ENCODE measurements at places on chromosomes 12 and 14.

- no peaks in the 10 kb centered on the region for H3K36me3 ChIP-seq
- no peak overlapping the region for H3K27ac ChIP-seq
- DNase-seq, result no peak
Observed at GRCh38 chr14:94368956-94369355, 19.4 kb downstream of the SERPINA1 start.

DNA sequence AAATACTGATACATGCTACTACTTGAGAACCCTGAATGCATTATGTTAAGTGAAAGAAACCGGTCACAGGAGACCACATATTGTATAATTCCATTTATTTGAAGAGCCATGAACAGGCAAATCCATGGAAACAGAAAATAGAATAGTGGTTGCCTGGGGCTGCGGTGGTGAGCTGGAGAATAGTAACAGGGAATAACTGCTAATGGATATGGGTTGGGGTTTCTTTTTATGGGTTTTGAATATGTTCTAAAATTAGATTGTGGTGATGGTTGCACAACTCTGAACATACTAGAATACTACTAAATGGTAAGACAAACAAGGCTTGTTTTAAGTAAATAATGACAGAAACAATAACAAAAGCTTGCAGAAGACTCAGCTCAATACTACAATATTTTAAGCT, 293.0 kb downstream of the BTG1 start:
- no peak overlapping the region for H3K27ac ChIP-seq
- DNase-seq, result no peak
- no peak overlapping the region for H3K4me3 ChIP-seq
- H3K27me3 ChIP-seq, result peaks cover 2% of the 10 kb centered on the region

- no peak for DNase-seq
- H3K36me3 ChIP-seq, result no peaks in the 10 kb centered on the region
- no peaks in the 10 kb centered on the region for H3K4me1 ChIP-seq
- H3K27me3 ChIP-seq, result peaks cover 5% of the 10 kb centered on the region
- no peak overlapping the region for H3K4me3 ChIP-seq
Observed at GRCh38 chr14:50377550-50378085, 19.1 kb downstream of the CDKL1 start.

DNA sequence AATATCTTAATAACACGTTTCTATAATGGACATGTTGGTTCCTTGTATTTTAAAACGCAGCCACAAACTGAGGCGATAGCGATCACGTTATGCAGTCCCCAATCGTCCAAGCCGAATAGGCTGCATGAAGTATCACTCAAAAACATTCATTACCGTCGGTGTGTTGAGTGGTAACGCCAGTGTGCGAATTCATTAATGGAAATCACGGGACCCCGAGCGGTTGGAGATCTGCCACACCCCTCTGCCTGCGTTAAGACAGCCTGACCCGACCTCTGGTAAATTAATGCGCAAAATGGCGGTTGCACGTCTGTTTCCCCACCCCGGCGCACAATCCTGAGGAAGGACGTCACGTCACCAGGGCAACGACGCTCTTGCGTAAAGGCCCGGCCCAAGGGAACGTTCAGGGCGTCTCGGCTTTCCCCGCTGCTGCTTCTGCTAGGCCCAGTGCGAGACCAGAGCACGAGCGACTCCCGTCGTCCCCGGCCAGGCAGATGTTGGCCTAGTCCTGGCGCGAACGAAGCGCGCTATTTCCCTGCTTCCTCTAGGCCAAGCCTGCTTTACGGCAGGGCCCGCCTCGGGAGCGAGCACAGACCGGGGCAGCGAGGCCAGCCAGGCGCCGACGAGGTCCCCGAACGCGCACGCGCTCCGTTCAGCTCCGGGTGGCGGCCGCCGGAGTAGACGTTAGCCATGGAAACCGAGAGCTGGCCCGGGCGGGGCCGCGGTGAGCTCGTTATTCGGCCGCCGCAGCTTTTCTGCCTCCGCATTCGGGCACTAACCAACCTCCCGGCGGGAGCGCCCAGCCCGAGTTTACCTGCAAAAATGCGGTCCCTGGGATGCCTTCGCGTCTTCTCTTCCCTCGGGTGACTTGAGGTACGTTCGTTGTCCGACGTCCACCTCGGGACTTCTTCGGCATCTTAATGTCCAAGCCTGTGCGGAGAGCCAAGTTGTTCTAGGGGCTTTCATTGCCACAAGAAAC, at the start of gene PCNX4:
PCNX4 (plus strand) TSS at position 374 of the 976 bp plus-strand sequence. CDS start 15,716 bp downstream, outside the sequence.
- H3K27ac ChIP-seq, result peak within 1 kb of the TSS; percentile 99
- peak within 1 kb of the TSS; percentile 98 for H3K4me3 ChIP-seq
- peaks cover 31% of the 10 kb centered on the region for H3K4me1 ChIP-seq
- peak; percentile 92 for DNase-seq
- no peaks in the 10 kb centered on the region for H3K27me3 ChIP-seq

- H3K4me3 ChIP-seq, result no peak overlapping the region
- peaks cover 18% of the 10 kb centered on the region for H3K27me3 ChIP-seq
- H3K27ac ChIP-seq, result no peak overlapping the region
- no peak for DNase-seq
Observed at GRCh38 chr12:66387117-66387516, 84.8 kb downstream of the HELB start.

DNA sequence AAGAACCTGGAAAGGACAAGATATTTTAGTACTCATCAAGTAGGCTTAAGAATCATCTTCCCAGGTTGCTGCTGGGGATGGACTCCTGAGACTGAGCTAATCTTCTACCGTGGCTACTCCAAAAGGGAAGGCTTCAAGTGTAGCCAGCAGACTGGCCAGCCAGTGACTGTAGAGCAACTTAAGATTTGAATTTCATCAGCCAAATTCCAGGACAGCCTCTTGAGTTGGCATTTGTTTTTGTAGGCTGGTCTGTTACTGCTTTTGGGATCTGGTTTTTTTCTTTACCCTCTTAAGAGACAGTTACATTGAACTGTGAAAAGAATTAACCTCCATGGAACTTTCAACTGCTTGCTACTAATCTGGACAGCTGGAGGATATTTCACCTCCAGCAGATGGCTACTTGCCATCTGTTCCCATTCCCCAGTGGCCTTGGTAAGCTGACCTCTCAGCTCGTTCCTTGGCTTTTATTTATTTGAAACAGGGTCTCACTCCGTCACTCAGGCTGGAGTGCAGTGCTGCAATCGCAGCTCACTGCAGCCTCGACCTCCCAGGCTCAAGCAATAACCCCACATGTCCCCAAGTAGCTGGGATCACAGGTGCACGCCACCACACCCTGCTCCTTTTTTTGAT, 20.7 kb downstream of the VTI1B start:
- no peak for DNase-seq

DNA sequence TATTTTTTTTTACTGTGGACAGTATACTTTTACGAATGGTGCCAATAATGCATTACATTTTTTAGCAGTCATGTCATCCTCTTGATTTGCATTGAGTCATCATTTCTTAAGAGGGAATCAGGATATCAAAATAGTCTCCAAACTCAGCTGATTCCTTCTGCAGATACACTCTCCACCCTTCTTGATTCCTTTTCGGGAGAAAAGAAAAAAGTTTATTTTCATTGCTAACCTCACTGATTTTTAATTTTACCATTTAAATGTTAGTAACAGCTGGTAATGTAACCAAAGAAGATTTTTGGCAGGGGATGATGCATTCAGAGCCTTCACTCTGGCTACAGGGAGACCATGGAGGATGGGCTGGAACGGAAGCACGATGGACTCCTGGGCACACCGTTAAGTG, 47.5 kb downstream of the MRPL42 start:
- peaks cover 5% of the 10 kb centered on the region for H3K36me3 ChIP-seq
- H3K27ac ChIP-seq, result no peak overlapping the region
- H3K4me3 ChIP-seq, result no peak overlapping the region
- H3K27me3 ChIP-seq, result peaks cover 4% of the 10 kb centered on the region

DNA sequence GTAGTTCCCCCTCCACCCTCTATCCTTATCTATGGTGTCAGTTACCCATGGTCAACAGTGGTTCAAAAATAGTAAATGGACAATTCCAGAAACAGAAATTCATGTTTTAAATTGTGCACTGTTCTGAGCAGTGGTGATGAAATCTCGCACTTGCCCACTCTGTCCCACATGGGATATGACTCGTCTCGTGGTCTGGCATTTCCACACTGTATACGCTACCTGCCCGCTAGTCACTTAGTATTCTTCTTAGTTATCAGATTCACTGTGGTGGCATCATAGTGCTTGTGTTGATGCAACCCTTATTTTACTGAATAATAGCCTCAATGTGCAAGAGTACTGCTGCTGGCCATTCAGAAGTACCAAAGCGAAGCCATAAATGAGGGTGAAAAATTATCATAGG, 507.0 kb downstream of the SNAPC1 start:
- no peak overlapping the region for H3K27ac ChIP-seq
- H3K27me3 ChIP-seq, result no peaks in the 10 kb centered on the region
- DNase-seq, result no peak
- no peaks in the 10 kb centered on the region for H3K4me1 ChIP-seq
- no peak overlapping the region for H3K4me3 ChIP-seq
- no peaks in the 10 kb centered on the region for H3K36me3 ChIP-seq

All from activated T-helper 2 cell treated with anti-CD3 and anti-CD28 coated beads, Interferon-gamma antibody, Interleukin-2, Interleukin-4, amounts not matched to agents 10 μg/mL and 5 μg/mL and 100 μg/mL, durations not matched to agents 14 hours and 24 hours and 36 hours (primary cell).